LNCaP clone FGC (cell line): ENCODE measurements at places on chromosomes 16 and 17.

DNA sequence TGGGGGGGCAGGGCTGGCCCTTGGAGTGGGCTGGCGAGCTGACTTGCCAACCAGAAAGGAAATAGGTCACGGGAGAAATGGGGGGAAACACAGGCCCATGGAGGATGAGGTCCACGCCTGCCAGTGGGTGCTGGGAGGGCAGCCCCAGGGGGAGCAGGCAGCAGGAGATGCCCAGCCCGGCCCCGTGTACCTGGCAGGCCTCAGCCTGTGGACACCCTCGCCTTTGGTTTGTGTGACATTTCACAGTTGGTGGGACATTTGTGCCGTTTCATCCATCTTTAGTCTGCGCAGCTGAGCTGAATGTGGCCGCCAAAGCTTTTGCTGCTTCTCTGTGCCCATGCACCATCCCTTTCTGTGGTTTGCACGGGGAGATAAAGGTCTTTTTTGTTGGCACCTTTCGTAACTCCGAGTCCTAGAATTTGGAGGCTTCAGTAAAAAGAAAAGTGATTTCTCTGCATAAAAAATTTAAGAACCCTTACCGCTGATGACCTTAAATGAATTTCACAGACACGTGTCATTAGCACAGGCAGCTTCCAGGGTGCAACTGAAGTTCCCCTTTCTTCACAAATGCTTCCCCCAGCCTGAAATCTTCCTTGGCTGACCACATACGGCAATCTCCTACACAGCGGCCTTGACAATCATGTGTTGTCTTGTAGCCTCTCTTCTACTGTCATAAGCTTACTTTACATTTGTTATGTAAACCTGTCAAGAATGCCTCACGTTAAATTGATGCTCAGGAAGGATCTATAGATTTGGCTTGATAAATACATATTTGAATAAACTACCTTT, 193.6 kb downstream of the RPTOR start:
- no peak for DNase-seq

GRCh38 chr16:27221576-27222248, 18.4 kb downstream of the KDM8 start:
- no peak for DNase-seq

GRCh38 chr16:11796227-11797165, 562 bp downstream of the ZC3H7A start:
- DNase-seq = no peak

DNA sequence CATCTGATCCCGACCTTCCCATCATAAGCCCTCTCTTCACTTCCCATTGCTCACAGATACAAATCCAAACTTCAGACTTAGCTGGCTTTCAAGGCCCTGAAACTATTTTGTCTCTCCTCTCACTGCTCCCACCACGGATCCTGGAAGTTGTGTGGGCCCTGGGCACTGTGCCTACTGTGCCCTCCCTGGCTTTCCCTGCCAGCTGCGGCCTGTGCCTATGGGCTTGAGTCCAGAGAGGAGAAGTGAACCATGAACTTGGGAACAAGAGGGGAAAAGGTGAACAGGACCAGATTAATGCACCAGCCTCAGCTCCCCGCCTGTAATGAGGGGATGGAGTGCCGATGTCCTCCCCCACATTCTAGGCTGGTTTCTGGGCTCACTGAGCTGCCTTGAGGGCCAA, 18.9 kb upstream of the KCNJ12 start:
- no peak for DNase-seq

DNA sequence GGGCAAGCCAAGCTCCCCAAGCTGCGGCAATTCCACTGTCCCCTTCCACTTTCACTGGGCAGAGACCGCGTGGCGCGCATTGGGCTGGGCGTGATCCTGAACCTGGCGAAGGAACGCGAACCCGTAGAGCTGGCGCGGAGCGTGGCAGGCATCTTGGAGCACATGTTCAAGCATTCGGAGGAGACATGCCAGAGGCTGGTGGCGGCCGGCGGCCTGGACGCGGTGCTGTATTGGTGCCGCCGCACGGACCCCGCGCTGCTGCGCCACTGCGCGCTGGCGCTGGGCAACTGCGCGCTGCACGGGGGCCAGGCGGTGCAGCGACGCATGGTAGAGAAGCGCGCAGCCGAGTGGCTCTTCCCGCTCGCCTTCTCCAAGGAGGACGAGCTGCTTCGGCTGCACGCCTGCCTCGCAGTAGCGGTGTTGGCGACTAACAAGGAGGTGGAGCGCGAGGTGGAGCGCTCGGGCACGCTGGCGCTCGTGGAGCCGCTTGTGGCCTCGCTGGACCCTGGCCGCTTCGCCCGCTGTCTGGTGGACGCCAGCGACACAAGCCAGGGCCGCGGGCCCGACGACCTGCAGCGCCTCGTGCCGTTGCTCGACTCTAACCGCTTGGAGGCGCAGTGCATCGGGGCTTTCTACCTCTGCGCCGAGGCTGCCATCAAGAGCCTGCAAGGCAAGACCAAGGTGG, 9.8 kb downstream of the SARM1 start:
- no peak for DNase-seq
